ENCODE measurements at places on chromosomes 16 and 17.

DNA sequence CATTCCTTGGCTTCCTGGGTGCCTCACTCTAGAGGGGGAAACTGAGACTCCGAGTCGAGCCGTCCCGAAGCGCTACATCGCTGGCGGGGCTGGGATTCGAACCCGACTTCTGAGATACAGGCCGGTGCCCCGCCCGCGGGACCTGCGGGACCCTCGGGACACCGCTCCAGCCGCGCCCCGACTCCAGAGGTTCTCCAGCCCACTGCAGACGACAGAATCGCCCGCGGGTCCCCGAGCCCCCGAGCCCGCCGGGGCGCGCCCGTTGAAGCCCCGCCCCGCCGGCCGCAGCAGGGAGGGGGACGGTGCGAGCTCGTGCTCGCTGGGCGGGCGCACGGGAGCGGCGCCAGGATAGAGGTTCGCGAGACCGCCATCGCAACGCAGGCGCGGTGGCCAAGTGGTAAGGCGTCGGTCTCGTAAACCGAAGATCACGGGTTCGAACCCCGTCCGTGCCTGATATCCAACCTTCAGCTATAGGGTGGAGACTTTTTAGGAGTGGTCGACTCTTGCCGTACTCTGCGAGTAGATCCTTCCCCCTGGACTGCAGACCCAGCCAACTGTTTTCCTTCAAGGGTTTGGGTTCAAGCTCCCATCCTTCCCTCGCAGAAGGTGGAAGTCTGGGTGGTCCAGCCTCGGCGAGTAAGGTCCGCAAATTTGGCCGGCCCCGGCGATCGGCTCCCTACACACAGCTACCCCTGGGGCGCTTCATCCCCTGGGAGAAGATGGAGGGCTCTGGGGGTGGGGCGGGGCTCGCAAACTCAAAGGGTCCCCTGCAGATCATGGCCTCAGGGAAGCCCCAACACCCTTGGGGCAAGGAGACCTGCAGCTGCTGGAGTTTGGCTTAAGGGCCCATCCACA is 214.6 kb downstream of the MRTFB start:
- DNase-seq: peak; percentile 90

DNA sequence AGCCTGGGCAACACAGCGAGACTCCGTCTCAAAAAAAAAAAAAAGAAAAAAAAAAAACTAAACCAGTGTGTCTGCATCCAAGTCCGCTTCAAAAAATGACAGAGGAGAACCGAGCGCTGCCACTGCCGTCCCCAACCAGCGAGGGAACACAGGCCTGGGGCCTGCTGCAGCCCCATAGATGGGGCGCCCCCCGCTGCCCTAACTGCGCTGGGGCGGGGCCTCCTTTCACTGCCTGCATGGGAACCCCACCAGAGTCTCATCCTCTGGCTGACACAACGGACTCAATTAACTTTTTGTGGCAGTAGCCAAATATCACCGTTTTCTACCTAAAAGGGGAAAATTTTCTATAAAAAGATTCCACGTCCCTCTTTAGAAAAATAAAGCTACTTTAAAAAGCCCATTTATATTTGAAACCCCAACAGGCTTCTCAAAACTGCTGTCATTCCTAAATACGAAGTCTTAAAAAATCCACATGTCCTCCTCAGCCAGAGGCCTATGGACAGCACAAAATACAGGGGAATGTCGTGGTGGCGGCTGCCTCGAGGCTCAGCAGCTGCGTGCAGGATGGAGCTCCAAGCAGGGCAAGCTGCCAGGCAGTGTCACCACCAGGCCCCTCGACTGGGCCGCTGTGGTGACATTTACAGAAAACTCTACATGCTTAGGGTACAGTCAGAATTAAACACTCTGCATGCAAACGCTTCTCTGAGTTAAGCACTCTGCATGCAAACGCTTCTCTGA is 30.3 kb downstream of the KLHDC4 start:
- DNase-seq: no peak

- DNase-seq: no peak
These were observed at the start of gene ACE for GRCh38 chr17:63476854-63477479. Gene ACE, plus strand, starts transcription at chr17:63477061. Its CDS starts 34 bp downstream, at chr17:63477095.

GRCh38 chr17:66032082-66032712 is 159.7 kb downstream of the CEP112 start:
- DNase-seq: no peak
